ENCODE measurements at places on chromosomes 3 and 15.

GRCh38 chr15:90957791-90958190 is 3.1 kb downstream of the RCCD1 start:
- DNase-seq, result no peak

DNA sequence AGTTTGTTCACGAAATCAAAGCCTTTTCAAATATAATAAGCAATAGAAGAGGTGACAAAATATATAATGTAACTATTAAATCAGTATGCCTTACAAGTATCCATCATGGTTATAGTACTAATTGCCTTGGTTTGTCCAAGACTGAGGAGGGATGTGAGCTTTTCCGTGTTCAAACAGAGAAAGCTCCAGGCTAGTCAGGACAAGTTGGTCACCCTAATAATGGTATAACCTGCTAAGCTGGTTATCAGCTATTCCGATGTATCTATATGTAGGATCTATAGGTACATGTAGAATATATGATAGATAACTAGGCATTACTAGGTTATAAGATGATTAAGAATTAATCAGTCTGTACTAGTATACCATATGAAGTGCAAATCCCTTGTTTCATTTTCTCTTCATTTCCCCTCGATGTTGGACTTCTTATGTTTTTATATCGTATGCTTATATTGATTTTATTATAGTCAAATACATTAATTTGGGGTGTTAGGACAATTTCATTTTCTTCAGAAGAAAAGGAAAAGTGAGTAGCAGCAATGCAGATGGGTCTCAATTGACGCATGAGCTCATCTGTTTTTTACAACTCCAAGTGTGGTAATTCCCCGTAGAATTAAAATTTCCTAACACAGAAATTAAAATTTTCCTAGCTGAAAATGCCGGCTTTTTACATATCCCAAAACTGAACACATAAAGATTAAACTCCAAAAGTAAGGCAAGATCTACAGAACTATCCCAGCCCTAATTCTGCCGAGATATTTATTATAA is 419.1 kb downstream of the TIGIT start:
- DNase-seq, result no peak

- DNase-seq, result no peak
Measured at GRCh38 chr3:39388741-39389248, 5.6 kb downstream of the SLC25A38 start.

GRCh38 chr3:79724206-79724605 is 43.6 kb downstream of the ROBO1 start:
- no peak for DNase-seq

- no peak for DNase-seq
Measured at GRCh38 chr3:67558426-67558825, 96.0 kb downstream of the SUCLG2 start.

- DNase-seq, result no peak
Measured at GRCh38 chr3:41302295-41302694, 103.0 kb downstream of the CTNNB1 start.

GRCh38 chr3:195173657-195174056 is 97.3 kb downstream of the XXYLT1 start:
- no peak for DNase-seq

DNA sequence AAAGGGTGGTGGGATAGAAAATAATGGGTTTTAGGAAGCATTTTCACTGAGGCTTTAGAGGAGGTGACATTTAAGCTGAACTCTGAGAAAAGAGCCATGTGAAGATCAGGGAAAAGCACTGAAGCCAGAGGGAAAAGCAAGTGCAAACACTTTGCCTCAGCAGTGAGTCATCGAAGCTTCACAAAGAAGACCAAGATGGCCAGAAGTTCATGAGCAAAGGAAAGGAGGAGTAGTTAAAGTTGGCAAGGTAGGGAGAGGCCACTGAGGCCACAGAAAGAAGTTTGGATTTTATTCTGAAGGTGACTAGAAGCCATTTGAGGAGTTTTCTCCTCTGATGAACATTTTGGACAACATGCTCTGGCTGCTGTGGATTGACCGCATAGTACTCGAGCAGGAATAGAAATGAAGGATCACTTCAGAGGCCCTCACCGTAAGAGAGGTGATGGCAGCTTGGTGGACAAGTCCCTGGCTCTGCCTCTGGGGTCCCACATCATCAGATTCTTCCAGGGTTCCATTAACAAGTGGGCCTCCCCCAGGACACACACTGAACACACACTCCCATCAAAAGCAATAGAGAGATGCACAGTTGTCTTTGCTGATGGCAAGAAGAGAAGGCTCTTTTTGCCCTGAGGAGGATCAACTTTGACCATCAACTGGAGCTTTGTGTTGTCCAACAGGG is 75.5 kb downstream of the TOP2B start:
- DNase-seq, result no peak

DNA sequence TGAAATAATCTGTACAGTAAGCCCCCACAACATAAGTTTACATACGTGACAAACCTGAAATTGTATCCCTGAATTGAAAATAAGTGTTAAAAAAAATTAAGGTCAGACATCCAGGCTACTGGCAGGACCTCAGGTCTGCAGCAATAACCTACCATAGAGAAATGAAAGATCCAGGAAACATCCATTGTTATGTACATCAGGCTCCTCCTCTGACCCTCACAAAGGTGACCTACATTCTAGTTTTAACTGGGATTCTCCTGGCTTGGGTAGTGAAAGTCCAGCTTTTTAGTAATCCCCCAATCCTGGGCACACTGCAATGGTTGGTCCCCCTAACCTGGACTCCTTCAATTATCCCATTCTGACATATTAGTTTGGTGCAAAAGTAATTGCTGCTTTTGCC is 749.6 kb upstream of the LMCD1 start:
- DNase-seq, result no peak

DNA sequence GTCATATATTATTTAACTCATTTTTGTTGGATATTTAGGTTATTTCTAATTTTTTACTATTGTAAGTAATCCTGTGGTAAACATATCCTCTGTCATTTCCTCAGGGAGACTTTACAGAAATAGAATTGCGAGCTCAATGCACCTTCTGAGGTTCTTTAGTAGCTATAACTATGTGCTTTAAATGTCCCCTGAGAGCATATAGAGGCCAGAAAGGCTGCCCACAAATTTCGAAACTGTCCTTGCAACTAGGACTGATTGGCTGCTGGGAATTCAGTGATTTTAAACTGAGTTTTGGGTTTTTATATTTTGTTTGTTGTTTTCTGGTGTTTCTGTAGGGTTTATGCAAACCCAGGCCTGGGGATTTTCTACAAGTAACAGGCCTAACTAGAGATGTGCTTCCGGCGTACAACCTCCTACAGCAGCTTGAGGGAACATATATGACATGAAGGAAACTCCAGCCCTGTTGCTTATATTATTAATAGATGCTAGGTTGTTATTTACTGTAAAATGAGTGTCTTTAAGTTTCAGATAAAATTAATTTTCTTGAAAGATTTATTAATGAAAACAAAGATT is 29.1 kb upstream of the P4HTM start:
- no peak for DNase-seq

DNA sequence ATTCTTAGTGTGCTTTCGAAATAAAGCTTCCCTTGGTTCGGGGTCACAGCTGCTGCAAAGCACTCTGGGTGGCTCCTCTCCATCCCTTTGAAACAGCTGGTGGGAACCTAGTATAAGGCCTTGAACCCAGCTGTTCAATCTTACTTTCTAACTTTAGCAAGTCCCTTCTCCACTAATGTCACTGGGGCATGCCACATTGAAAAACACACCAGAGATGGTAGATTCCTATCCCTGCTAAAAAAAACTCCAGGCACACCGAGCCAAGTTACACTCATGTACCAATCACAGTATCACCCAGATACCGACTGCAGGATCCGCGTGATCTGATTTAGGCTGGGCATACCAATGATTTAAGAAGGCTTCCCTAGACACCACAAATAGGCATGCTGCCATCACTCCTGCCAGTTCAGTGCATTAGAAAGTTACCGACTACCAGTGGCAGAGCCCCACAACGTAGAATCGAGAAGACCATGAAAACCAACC is 65.0 kb downstream of the WWTR1 start:
- no peak for DNase-seq

GRCh38 chr15:40439960-40440742 is 602 bp upstream of the BAHD1 start:
- no peak for DNase-seq

- no peak for DNase-seq
Measured at GRCh38 chr15:81085213-81085612, 48.9 kb upstream of the CFAP161 start.

DNA sequence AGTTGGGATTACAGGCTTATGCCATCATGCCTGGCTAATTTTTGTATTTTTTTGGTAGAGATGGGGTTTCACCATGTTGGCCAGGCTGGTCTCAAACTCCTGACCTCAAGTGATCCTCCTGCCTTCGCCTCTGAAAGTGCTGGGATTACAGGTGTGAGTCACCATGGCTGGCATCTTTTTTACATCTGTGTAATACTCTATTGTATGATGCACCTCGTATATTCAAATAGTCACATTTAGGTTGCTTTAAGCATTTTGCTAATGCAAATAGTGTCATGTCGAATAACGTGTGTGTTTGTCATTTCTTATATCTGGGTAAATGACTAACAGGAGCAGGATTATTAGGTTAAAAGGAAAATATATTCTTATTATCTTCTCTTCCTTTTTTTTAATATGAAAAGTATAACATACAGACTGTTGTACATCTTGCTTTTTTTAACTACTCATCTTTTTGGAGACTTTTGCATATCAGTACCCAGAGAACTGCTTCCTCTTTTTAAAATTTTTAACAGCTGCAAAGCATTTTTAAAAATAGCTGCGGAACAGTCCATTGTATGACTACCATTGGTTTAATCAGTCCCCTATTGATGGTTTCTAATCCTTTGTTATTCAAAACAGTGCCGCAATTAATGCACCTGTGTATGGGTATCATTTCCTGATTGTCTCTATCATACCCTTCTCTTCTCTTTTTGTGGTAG is 13.4 kb downstream of the SCAMP5 start:
- DNase-seq, result no peak

DNA sequence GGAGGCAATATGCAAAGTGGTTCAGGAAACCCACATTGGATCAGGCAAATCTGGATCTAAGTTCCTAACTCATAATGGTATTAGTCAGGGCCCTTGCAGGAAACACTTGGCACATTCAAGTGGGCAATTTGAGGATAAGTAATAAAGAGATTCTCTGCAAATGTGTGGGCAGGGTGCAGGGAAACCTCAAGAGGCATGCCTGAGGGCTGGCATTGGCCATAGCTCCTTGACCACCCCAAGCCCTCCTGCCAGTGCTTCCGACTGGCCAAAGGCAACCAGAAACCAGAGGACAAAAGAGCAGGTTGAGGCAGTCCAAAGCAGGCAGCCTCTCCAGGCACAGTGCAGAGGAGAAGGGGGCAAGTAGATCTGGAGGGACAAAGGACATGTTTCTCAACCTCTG is 130.8 kb upstream of the SNTN start:
- DNase-seq, result no peak

DNA sequence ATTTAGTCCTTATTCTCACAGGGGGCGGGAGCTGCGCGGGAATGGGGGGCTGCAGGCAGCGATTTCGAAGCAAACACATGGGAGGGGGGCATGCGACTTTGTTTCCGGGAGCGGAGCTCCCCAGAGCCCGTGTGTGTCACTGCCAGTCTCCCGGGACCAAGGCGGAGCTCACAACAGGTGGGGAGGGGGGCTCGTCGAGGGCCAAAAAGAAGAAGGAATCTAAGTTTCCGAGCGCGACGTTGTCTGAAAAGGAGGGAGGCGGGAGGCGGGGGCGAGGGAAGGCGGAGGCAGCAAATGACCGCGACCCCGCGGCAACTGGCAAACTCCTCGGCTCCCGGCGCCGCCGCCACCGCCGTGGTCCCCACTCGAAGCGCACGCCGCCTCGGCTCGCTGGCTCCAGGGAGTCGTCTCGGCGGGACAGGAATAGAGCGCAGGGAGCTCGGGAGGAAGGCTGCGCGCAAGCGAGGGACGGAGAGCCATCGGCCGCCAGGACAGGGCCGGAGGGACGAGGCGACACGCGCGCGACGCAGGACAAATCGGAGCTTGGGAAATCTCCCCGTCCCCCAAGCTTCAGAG is 1.4 kb downstream of the FOXP1 start:
- peak; percentile 12 for DNase-seq

DNA sequence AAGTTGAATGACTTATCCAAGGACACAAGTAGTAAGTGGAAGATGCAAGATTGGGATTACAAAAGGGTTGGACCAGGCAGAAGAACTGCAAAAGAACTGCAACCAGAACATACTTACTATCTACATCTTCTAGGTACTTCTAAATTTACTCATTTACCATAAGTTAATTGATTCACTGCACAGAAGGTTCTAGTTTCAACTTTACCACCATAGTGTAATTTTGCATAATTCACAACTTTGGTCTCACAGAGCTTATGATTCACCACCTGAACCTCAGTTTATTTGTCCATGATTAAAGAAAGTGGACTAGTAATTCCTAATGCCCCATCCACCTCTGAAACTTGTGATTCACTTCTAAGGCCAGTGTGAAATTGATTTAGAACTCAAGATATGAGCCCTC is 236.8 kb upstream of the UBE2E2 start:
- DNase-seq, result no peak

GRCh38 chr15:70242951-70243685 is 145.4 kb upstream of the TLE3 start:
- no peak for DNase-seq

- DNase-seq, result no peak
Measured at GRCh38 chr15:91790836-91791235, 62.7 kb upstream of the SLCO3A1 start.

DNA sequence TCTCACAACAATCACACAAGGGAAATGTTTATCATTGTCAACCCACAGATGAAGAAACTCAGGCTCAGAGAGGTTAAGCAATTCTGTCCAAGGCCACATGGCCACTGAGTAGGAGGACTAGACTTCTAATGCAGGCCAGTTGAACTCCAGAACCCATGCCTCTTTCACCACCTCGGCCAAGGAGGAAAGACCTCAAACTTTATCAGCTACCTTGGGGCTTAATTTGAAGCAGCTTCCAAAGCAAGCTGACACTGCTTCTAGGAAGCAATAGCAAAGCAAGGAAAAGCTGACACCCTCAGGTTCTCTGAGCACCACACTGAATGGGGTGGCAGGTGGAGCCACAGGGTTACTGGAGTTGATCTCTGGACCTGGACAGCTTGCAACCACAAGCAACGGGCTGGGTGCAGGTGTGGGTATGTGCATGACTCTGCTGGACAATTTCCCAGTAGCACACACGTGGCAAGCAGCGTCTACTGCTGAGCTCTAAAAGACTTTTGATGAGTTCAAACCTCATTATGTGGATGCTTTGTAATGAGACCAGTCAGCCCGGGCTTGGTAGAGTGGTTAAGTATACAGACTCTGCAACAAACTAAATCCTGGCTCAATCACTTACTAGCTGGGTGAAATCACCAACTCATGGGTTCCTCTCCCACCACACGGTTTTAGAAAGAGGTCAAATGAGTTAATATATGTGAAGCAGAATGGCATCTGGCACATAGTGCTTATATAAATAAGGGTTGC is 23.1 kb downstream of the CCNL1 start:
- no peak for DNase-seq

DNA sequence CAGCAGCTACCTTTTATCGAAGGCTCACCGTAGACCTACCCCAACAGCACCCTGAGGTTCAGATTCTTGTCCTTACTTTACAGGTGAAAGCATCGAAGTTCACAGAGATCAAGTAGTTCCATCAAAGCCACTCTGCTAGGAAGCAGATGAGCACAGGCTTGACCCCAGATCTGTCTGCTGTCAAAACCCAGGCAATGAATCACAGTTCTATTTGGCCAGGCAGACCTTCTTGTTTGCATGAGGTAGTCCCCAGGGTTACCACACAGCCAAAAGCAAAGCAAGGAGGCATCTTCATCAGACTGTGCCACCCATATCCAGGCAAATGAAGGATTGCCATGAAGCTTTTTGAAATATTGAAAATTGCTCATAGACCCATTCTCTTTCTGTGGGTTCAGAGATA is 33.0 kb downstream of the HES1 start:
- DNase-seq, result no peak

Data from activated CD8-positive, alpha-beta memory T cell treated with anti-CD3 and anti-CD28 coated beads for 1 hour (primary cell).